Left ventricle myocardium inferior (tissue), 1 donor: ENCODE measurements at places on chromosomes 4 and X. TPM values are rescaled to one million over a fixed set of nuclear protein-coding genes. Genes with fewer than 3 reads are reported as not detected.

DNA sequence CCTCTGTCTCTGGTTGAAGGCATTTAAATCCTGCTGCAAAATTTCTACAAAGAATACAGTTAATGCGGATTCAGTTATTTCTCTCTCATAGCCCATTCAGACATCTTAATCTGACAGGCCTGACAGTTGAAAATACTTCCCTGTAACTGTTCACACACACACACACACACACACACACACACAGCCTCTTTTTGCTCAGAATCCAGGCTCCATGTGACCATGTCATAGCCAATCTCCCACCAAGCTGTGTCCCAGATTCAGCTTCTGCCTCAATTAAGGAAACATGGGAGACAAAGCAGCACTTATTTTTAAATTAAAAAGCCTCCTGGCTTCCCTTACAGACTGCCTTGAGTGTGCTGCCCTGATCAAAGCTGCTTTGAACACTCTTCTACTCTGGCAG is 49.3 kb upstream of the EFHC2 start:
- H3K36me3 ChIP-seq: no peaks in the 10 kb centered on the region
- DNase-seq: no peak
- no peak overlapping the region for H3K27ac ChIP-seq
- no peak overlapping the region for H3K4me3 ChIP-seq

DNA sequence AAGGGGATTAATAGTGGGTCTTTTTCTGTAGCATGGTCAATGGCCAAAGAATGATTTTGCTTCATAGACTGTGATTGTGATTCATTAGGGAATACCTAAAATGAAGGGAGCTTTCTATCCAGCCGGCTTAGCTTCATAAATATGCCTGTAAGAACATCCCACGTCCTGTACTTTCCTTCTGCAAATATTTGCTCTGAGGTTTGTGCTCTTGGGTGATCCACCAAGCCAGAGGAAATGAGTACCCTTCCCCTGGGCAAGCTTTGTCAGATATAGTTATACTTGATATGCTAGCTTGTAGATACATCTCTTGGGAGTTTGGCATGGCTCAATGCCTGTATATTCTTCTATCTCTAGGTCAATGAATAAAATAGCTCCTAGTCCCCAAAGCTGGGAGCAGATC is 28.2 kb upstream of the SPARCL1 start:
- no peaks in the 10 kb centered on the region for H3K36me3 ChIP-seq
- peaks cover 5% of the 10 kb centered on the region for H3K4me1 ChIP-seq
- H3K27me3 ChIP-seq: no peaks in the 10 kb centered on the region
- no peak overlapping the region for H3K4me3 ChIP-seq
- no peak overlapping the region for H3K27ac ChIP-seq

- no peak overlapping the region for H3K27ac ChIP-seq
- H3K4me1 ChIP-seq: no peaks in the 10 kb centered on the region
- H3K36me3 ChIP-seq: no peaks in the 10 kb centered on the region
- DNase-seq: no peak
Observed at GRCh38 chrX:139091066-139091465, 379.5 kb upstream of the FGF13 start.

DNA sequence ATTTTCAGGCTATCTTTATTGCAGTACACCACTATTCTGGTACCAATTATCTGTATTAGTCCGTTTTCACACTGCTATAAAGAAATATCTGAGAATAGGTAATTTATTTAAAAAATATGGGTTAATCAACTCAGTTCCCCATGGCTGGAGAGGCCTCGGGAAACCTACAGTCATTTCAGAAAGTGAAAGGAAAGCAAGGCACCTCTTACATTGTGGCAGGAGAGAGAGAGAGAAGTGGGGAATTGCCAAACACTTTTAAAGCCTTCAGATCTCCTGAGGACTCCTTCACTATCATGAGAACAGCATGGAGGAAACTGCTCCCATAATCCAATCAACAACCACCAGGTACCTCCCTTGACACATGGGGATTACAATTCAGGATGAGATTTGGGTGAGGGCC is 54.7 kb downstream of the AMER1 start:
- H3K4me3 ChIP-seq: no peak overlapping the region
- H3K36me3 ChIP-seq: no peaks in the 10 kb centered on the region
- no peaks in the 10 kb centered on the region for H3K4me1 ChIP-seq
- DNase-seq: no peak

DNA sequence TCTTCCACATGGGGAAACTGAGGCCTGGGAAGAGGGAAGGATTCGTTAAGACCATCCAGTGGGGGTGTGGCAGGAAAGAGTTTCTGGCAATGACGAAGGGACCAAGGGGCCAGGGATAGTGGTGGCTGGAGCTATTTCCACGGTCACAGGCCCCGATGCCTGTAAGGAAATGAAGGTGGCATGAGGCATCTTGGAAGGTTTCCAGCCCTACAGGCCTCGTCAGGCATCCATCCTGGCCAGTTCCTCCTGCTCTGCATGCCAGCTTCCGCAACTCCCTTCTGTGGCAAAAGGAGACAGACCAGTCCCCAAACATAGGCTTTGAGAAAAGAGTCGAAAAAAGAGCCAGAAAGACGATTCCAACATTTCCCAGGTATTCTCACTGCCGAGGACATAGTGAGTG is 9.2 kb upstream of the C4orf50 start:
- H3K27ac ChIP-seq: no peak overlapping the region
- peaks cover 79% of the 10 kb centered on the region for H3K27me3 ChIP-seq
- H3K4me3 ChIP-seq: no peak overlapping the region
- H3K36me3 ChIP-seq: no peaks in the 10 kb centered on the region
- H3K4me1 ChIP-seq: no peaks in the 10 kb centered on the region
- DNase-seq: no peak

- H3K4me1 ChIP-seq: no peaks in the 10 kb centered on the region
- H3K4me3 ChIP-seq: no peak overlapping the region
- no peak for DNase-seq
- no peaks in the 10 kb centered on the region for H3K36me3 ChIP-seq
Observed at GRCh38 chr4:155745984-155746383, 12.8 kb upstream of the GUCY1B1 start.

DNA sequence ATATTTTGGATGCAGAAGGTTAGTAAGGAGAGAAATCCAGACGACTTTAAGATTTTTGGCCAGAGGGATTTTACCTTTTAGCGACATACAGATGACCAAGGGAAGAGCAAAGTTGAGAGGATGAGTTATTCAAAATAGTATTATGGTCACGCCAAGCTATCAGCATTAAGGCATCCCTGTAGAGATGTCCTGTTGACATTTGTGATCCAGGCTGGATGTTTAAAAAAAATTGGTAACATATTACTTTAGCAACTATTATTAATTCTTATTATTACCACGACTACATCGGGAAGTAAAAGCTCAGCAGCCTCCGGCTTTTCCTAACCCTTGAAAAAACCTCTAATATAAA is 562 bp upstream of the OSTC start:
- H3K4me1 ChIP-seq: peaks cover 37% of the 10 kb centered on the region
- no peaks in the 10 kb centered on the region for H3K36me3 ChIP-seq
- no peak for DNase-seq
- peak overlapping the region; percentile 82 for H3K4me3 ChIP-seq

DNA sequence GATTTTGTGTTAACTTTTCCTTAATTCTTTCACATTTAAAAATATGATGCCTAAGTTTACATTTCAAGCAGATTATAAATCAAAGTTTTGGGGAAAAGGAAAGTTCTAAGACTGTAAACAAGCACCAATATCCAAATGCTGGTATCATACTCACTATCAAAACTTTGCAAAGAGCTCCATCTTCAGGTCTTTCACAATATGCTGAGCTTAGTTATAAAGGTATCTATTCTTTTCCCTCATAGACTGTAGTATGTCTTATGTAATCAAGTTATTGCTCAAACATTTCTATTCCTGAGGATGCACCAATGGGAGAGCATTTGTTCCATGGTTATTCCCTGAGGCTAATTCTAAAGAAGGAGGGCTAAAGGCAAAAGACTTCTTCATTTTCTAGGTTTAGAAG is 207.9 kb upstream of the FAM241A start:
- no peaks in the 10 kb centered on the region for H3K4me1 ChIP-seq
- DNase-seq: no peak
- no peak overlapping the region for H3K4me3 ChIP-seq

DNA sequence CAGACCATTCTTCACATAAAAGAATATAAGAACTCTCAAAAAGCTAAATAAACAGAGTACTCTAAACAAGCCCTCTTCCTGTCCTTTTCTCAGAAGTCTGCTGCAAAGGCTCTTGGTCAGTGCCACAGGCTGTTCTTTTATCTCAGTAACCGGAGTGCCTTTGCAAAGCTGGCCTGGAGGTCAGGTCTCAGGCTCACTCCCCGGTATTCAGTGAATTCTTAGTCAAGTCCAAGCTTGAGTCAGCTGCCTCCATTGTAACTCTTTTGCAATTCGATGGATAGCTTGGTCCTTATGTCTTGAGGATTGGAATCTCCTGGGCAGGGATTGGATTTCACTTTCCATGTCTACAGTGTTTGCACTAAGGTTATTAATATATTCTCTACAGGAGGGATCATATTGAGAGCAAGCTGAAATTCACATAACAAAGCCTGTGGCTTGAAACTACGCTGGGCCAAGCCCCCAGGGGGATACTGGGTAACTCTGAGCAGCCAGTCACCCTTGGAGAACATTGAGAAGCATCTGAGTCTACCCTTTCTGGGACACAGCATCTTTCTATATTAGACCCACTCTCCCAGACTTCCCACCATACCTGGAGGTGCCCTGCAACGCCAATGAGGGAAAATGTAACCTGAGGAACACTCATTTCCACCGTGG is 10.0 kb upstream of the HS6ST2 start:
- H3K4me1 ChIP-seq: no peaks in the 10 kb centered on the region
- no peak overlapping the region for H3K4me3 ChIP-seq
- no peaks in the 10 kb centered on the region for H3K27me3 ChIP-seq
- no peaks in the 10 kb centered on the region for H3K36me3 ChIP-seq

GRCh38 chr4:6986072-6986780 is 56.9 kb upstream of the TADA2B start:
- H3K36me3 ChIP-seq: no peaks in the 10 kb centered on the region
- DNase-seq: peak; percentile 42
- H3K4me3 ChIP-seq: peak overlapping the region; percentile 96
- peak overlapping the region; percentile 98 for H3K27ac ChIP-seq
- H3K4me1 ChIP-seq: peaks cover 71% of the 10 kb centered on the region
- H3K27me3 ChIP-seq: no peaks in the 10 kb centered on the region

- H3K4me3 ChIP-seq: no peak overlapping the region
- no peaks in the 10 kb centered on the region for H3K36me3 ChIP-seq
- H3K27ac ChIP-seq: no peak overlapping the region
- no peaks in the 10 kb centered on the region for H3K4me1 ChIP-seq
- no peak for DNase-seq
Observed at GRCh38 chr4:75561789-75562188, 5.9 kb downstream of the ODAPH start.

DNA sequence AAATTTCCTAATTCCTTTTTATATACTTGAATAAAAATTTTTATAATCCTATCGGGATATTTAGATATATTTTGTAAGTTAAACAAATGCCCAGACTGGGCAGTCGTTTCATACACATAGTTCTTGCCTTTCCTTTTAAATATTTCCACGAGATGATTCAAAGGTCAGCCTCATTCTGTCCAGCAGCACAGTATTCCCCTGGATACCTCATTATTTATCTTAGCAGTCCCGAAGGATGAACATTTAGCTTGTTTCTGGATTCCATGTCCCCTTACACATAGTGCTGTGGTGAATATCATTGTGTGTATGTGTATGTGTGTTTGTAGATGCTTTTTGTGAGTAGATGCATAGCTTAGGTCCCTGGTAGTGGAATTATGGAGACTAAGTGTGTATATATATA is 38.3 kb downstream of the RAPGEF2 start:
- no peak overlapping the region for H3K4me3 ChIP-seq
- H3K27me3 ChIP-seq: no peaks in the 10 kb centered on the region
- no peaks in the 10 kb centered on the region for H3K36me3 ChIP-seq
- DNase-seq: no peak

DNA sequence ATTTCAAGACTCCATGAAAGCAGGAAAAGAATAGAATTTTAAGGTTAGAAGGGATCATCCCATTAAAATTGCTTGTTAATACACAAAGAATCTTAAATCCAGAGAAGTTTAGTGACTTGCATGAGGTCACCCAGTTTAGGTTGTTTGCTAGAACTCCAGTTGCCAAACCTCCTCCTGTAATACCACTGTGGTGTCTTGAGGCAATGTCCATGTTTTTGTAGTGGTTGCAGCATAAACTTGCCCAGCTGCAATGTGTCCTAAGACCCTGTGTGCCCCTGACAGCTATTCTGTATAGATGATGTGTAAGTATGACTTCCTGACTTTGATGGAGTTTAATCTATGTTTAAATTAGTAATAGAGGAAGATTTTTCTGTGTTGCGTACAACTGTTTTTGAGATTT is 6.3 kb downstream of the SFRP2 start:
- no peak overlapping the region for H3K4me3 ChIP-seq
- no peak overlapping the region for H3K27ac ChIP-seq
- DNase-seq: no peak
- no peaks in the 10 kb centered on the region for H3K4me1 ChIP-seq

GRCh38 chr4:184937745-184938144 is 80.5 kb upstream of the HELT start:
- no peaks in the 10 kb centered on the region for H3K36me3 ChIP-seq
- no peak overlapping the region for H3K4me3 ChIP-seq
- no peak overlapping the region for H3K27ac ChIP-seq
- no peaks in the 10 kb centered on the region for H3K27me3 ChIP-seq

DNA sequence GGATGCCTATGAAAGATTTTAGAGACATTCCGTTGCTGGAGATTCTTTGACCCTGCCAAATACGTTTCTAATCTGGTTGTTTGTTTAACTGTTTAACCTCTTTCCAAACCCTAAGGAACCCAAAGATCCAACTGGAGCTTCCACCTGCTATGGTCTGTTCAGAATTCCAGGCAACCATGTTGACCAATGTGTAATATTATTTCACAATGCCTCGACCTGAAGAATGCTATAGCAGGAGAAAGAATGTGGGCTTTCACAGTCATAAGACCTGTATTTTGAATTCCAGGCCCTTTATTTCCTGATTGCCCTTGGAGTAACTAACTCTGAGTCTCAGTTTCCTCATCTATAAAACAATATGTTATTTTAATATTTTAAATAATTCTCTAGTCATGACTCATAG is 90.8 kb downstream of the COL25A1 start:
- DNase-seq: no peak
- no peak overlapping the region for H3K27ac ChIP-seq
- H3K4me1 ChIP-seq: no peaks in the 10 kb centered on the region
- no peaks in the 10 kb centered on the region for H3K36me3 ChIP-seq
- no peaks in the 10 kb centered on the region for H3K27me3 ChIP-seq

GRCh38 chr4:57430726-57431125 is 320.5 kb upstream of the IGFBP7 start:
- no peak overlapping the region for H3K4me3 ChIP-seq
- DNase-seq: no peak
- no peak overlapping the region for H3K27ac ChIP-seq
- no peaks in the 10 kb centered on the region for H3K36me3 ChIP-seq
- H3K4me1 ChIP-seq: no peaks in the 10 kb centered on the region
- peaks cover 3% of the 10 kb centered on the region for H3K27me3 ChIP-seq

DNA sequence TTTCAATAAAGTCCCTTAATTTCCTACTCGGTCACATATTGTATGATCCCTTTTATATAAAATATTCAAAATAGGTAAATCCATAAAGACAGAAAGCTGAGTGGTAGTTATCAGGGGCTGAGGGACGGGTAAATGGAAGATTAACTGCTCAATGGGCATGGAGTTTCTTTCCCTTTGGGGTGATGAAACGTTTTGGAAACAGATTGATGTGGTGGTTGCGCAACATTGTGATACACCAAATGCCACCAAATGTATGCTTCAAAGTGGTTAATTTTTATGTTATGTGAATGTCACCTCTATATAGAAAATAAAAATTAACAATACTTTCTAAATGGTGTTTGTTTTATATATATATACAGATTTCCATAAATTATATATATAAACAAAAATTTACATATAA is 15.0 kb upstream of the MAOB start:
- no peak overlapping the region for H3K27ac ChIP-seq
- DNase-seq: no peak
- no peaks in the 10 kb centered on the region for H3K4me1 ChIP-seq
- no peak overlapping the region for H3K4me3 ChIP-seq
- no peaks in the 10 kb centered on the region for H3K27me3 ChIP-seq

CITED1 gene
- not detected for total RNA-seq

ZNF81 gene
- total RNA-seq: 5.8 TPM
